Hematopoietic multipotent progenitor cell (in vitro differentiated cells): ENCODE measurements at places on chromosomes 3 and 15.

DNA sequence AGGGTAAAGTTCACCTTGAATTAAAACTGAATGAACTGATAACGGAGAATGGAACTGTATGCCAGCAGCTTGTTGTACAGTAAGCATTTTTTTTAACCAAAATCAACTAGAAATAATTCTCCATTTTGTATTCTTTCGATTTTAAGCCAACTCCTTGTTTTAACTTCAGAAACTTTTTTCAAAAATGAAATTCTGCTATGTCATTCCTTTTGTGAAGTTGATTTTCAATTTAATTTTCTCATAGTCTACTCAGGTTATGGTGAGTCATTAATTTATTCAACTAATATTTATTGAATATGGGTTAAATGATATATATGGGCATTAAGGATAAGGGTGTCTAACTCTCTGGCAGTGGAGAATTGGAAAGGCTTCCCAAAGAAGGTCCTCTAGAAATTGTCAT lies 53.7 kb downstream of the RASA2 start:
- DNase-seq, result no peak

DNA sequence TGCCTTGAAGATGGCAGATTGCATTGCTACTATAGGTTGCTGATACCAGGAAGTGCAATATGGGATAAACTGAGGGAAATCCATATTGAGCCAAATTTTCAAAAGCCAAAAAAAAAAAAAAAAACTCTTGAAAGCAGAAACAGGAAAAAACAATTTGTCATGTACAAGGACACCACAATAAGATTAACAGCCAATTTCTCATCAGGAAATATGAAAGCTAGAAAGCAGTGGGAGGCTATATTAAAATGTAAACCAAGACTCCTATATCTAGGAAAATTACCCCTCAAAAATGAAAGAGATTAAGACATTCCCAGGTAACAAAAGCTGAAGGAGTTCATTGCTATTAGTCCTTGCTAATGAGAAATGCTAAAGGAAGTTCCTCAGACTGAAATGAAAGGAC lies 462.8 kb upstream of the DPH6 start:
- DNase-seq, result no peak

DNA sequence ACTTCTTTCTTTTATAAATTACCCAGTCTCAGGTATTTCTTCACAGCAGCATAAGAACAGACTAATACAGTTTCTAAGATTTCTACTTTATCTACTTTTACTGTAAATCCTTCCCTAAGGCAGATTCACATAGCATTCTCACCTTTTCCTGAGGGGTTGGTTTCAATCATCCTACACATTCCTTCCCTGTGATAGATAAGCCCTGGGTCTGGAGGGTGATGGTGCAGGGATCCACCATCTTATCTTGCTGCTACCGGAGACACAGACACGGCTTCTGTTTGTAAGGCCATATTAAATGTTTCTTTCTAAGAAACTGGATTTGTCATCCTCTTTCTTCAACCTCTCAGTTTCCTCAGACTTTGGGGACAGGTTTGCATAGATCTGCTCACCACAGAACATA lies 6.1 kb downstream of the IQCF5 start:
- DNase-seq, result no peak

GRCh38 chr3:14471690-14472089 lies 68.5 kb downstream of the GRIP2 start:
- no peak for DNase-seq

DNA sequence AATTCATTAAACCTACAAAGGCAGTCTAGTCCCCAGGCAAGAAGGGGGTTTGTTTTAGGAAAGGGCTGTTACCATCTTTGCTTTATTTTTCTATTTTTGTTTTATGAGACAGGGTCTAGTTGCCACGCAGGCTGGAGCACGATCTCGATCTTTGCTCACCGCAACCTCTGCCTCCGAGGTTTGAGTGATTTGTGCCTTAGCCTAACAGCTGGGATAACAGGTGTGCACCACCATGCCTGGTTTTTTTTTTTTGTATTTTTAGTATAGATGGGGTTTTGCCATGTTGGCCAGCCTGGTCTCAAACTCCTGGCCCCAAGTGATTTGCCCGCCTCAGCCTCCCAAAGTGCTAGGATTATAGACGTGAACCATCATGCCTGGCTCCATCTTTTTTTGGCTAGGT lies 4.9 kb downstream of the HIGD1A start:
- no peak for DNase-seq

- no peak for DNase-seq
Observed at GRCh38 chr3:113589971-113590370, 57.6 kb downstream of the SIDT1 start.

DNA sequence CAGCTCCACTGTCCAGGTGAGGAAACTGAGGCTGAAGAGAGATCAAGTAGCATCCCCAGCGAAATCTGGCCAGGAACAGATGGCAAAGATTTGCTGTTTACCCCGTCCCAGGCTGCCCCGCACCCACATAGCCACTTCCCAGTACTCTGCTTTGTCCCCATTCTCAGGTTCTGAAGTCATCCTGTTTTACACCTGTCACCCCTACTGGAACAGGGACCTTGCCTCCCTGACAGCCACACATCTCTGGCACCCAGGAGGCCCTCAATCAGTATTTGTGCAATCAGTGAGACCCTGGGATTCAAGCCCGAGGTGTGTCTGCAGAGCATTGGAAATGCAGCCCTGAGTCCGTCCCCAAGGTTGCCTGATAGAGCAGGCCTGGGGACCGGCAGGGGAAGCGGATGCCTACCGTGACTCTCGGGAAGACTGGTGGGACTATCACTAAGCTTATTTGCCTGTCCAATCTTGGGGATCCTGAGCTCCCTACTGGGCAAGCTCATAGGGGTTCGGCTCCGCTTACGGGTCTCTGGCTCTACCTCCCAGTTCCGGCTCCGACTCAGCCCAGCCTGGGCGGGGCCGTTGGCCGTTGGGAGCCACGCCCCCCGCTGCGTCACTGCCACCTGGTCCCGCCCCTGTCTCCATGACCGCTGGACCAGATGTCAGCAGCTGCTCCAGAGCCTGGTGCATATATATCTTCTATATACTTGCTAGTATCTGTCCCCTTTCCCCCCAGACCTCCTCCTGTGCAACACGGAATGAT lies 17.5 kb upstream of the FANCD2 start:
- DNase-seq, result peak; percentile 80

- DNase-seq, result no peak
Observed at GRCh38 chr15:61106889-61107288, 122.2 kb downstream of the RORA start.

DNA sequence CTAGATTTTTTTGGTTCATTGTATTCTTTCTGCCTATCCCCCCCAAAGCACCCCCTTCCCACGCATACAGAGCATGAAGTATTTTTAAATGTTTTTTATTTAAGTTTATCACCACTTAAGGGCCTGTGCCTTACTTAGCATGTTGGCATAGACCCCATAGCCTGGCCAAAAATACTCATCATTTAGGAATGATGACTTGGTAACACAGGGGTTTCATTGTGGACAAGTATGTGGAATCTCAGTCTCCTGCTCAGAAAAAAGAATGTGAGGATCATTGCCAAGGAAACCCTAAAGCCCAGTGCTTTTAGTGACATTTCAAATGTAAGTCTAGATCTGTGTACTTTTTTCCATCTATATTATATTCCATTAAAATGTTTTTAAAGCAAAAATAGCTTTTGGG lies 146.3 kb downstream of the ALCAM start:
- no peak for DNase-seq

- no peak for DNase-seq
Observed at GRCh38 chr15:70058642-70059360, 38.9 kb downstream of the TLE3 start.

DNA sequence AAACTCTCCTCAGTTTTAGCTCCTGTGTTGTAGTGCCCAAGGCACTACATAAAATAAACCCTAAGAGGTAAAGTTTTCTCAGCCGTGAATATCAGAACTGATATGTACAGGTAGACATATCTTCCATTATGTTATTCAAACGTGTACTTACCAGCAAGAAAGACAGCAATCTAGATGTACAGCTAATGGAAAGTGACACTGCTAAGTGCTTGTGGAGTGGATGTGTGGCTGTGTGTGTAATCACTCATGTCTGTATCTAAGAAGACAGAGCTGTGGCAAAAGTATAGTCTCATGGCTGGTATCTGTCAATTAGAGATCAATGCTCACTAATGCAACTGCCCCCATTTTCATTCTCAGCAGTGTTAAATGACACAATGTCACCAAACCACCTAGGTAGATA lies 101.3 kb downstream of the FMN1 start:
- DNase-seq, result no peak

DNA sequence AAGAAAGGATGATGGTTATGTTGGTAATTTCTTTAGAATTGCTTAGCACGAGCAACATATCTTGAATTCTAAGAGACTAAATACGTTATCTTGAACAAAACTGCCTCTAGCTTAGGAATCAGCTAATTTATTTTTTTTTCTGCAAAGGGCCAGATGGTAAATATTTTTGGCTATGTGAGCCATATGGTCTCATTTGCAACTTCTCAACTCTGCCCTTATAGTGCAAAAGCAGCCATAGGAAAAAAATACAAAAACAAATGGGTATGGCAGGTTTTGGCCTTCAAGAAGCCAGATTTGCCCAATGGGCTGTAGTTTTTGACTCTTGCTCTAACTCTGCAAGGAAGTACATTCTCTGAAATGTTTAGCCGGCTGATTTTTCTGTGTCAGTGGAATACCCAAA lies 11.9 kb downstream of the OXSM start:
- no peak for DNase-seq

- DNase-seq, result no peak
Observed at GRCh38 chr15:85607842-85608241, 186.9 kb downstream of the KLHL25 start.
